Naive B cell (primary cell): ENCODE measurements at places on chromosomes 2 and 18.

- DNase-seq: no peak
Measured at GRCh38 chr2:84876369-84876768, 4.5 kb downstream of the TRABD2A start.

DNA sequence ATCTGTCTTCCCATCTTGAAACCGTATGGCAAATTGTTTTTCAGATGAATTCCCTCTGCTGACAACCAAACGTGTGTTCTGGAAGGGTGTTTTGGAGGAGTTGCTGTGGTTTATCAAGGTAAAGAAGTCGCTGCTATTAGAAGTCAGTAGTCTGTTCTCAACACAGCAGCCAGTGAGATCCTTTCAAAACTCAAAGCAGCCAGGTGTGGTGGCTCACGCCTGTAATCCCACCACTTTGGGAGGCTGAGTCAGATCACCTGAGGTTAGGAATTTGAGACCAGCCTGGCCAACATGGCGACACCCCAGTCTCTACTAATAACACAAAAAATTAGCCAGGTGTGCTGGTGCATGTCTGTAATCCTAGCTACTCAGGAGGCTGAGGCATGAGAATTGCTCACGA, 2.1 kb downstream of the TYMS start:
- DNase-seq: no peak

DNA sequence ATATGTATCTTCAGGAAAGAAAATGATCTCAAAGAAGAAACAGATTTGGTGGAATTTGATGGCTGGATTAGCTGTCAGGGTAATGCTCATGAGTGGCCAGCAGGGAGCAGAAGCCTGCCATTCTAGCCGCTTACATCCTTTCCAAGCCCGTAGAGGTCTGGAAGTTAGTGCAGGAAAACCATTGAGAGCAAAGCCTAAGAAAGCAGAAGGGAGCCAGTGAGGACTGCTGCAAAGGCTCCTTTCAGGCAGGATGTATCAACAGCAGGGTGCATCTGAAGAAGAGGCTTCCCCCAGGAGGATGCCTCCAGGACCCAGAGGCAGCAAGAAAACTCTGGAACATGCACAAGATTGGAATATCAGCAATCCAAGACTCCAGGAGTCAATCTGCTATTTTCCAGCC, 22.9 kb upstream of the LBH start:
- DNase-seq: peak; percentile 35

DNA sequence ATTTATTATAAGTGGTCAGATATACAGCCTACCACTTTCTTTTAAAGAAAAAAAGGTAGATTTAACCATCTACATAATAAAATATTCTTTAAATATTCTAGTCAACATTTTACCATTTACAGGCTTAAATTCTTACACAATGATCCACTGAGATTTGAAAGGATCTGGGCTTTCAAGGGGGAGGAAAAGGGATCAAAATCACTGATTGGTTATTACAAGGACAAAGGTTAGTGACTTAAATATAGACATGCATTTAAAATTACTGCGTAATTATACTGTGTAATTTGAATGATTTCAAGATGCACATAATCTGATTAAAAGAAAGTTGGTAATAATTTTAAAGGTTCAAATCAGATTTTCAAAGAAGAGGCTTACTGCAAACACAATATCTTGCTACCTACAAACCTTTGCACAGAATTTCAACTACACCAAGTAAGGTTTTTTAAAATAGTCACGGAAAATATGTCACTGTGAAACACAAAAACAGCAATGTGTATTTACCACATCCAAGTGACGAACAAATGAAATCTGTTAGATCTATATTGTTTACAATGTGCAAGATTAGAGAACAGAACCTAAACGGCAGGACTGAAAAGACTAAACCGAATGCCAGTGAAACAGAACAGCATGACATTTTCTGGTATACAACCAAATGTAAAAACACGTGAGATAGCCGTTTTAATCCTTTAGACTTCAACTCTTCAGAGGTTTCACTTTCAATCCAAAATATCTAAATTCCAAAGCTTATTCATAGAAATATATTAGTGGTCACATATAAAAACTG, 40.8 kb downstream of the RTN4 start:
- no peak for DNase-seq

DNA sequence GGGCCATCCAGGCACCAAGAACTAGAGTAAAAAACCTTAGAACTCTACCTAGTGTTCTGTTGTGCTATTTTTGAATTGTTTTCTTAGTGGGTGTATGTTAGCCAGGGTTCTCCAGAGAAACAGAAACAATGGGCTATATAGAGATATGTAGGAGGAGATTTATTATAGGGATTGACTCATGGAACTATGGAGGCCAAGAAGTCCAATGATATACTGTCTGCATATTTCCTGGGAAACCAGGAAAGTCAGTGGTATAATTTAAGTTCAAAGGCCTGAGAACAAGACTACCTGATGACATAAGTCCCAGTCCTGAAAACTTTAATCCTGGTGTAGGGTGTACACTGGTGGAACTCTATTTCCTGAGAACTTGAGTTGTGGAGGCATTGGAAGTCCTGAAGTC, 108.7 kb upstream of the ACVR1 start:
- DNase-seq: no peak

GRCh38 chr2:198214114-198214596, 409.8 kb downstream of the PLCL1 start:
- no peak for DNase-seq
